ENCODE measurements at places on chromosomes 5 and 9.

GRCh38 chr5:95738072-95738471 is 6.9 kb downstream of the RHOBTB3 start:
- no peak for DNase-seq

GRCh38 chr5:140341591-140341990 is 4.8 kb downstream of the HBEGF start:
- no peak for DNase-seq

GRCh38 chr5:98656125-98656795 is 117.2 kb upstream of the RGMB start:
- no peak for DNase-seq

GRCh38 chr9:35453786-35454185 is 36.1 kb upstream of the RUSC2 start:
- no peak for DNase-seq

GRCh38 chr9:84647699-84648098 is 21.8 kb upstream of the NTRK2 start:
- no peak for DNase-seq

DNA sequence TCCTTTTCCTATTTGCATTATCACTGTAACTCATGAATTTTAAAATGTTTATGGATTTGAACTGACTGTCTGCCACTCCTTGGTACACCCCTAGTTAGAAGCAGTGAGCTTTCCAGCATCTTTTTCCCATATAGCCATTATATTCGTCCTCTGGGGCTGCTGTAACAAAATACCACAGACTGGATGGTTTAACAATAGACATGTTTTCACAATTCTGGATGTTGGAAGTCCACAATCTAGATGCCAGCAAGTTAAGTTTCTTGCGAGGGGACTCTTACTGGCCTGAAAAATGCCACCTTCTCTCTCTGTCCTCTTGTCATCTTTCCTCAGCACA is 530.0 kb downstream of the SEMA5A start:
- no peak for DNase-seq

- no peak for DNase-seq
Measured at GRCh38 chr9:98289614-98290201, 34.3 kb upstream of the TBC1D2 start.

GRCh38 chr5:32360906-32361305 is 48.2 kb upstream of the MTMR12 start:
- no peak for DNase-seq

DNA sequence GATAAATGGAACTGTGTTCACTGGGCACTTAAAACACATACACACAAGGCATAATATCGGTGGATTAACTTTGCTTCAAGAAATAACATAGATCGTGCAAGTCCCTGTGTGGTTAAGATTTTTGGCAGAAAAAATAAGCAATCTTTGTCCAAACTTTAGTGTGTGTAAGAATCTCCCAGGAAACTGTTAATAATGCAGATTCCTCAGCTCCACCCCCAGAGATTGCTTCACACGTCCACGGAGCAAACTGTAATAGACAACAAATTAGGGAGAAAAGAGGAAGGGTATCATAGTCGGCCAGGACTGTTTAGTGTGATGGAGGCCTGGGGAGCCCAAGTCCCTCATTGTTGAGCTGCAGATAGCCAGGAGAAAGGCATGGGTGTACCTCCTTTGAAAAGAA is 84.8 kb downstream of the PJA2 start:
- DNase-seq, result no peak

GRCh38 chr9:132572921-132573320 is 9.5 kb upstream of the BARHL1 start:
- no peak for DNase-seq

- no peak for DNase-seq
Measured at GRCh38 chr9:33044677-33045282, 19.7 kb downstream of the DNAJA1 start.

GRCh38 chr5:22709743-22710142 is 143.4 kb downstream of the CDH12 start:
- DNase-seq, result no peak

GRCh38 chr5:32511776-32512374 is 67.3 kb upstream of the ZFR start:
- no peak for DNase-seq

DNA sequence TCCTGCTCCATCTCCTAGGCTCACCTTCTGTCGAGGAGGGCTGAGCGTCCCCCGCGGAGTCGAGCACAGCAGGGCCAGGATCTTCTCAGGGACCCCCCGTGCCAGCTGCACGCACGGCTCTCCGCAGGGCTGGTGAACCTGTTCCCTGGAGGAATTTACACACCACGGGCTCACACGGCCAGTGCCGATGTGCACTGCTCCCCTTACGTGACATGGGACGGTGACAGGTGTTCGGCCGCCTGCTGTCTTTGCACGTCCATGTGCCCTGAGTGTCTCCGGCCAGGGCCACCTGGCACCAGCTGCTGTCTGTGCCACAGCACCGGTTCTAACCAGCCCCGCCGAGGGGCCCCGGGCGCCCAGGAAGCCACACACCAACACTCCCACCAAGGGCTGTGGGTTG is 8.7 kb upstream of the AGPAT2 start:
- DNase-seq, result no peak

DNA sequence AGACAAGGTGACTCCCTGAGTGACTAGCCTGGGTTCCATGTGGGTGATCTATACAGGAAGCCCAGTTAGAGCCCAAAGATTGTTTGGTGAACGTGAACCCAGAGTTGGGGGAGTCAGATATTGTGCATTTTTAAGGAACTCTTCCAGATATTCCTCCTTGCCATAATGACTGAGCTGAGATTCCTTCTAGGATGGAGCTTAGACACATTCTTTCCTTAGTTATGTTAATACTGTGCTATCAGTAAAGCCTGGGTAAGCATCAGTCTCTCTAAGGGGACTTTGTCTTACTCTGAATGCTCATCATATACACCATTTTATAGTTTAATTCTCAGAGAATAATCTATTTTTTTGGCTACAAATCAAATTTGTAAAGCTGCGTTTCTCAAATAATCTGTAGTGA is 68.1 kb downstream of the FOXB2 start:
- no peak for DNase-seq

GRCh38 chr9:122978601-122979000 is 37.8 kb downstream of the RABGAP1 start:
- no peak for DNase-seq
